ENCODE measurements at places on chromosomes 4 and X. TPM values are rescaled to one million over a fixed set of nuclear protein-coding genes. Genes with fewer than 3 reads are reported as not detected.

The EPGN gene
- under 0.01 TPM for total RNA-seq

The ADH1B gene
- total RNA-seq, result under 0.01 TPM

The CSAG2 gene
- total RNA-seq, result not detected

The NKX3-2 gene
- not detected for total RNA-seq

- no peak for DNase-seq
These were observed 320.3 kb downstream of the STK32B start for GRCh38 chr4:5371415-5372190.

- DNase-seq, result no peak
These were observed 54.1 kb downstream of the SYTL5 start for GRCh38 chrX:38060331-38060878.

DNA sequence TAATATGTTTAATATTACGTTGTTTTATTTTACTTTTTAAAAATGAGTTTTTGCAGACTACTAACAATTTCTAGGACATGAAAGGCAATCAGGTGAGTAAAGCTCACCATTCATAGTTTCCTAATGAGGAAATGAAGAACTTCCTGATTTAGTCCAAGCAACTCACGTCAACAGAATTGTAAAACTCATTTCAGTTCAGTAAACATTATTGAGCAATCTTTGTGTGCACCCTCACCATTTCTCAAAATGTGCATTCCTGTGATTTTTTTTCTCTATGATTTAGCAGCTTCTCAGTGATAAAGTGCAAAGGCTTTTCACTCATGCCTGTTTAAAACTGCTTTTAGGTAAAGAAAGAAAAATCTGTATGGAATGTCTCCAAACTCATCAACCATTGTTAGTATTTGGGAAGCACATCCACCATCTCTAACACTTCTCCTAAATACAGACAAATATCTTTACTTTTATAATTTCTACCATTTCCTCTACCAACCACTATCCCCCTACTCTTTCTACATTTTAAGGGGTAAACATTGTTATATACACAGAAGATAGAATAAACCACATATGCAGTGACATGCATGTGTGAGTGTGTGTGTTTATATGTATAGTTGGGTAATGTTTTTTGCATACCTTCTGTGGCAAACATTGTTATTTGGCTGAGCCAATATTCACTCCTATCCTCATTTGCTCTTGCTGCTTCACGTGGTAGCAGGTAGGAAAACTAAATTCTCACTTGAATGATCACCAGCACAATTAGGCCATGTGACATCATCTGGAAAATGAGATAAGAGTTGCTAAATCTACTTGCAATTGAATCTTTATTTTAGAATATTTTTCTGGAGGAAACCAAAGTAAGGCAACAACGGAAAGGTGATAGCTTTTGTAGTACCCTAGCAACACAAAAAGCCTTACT, 54.7 kb upstream of the PRDM8 start:
- no peak for DNase-seq

DNA sequence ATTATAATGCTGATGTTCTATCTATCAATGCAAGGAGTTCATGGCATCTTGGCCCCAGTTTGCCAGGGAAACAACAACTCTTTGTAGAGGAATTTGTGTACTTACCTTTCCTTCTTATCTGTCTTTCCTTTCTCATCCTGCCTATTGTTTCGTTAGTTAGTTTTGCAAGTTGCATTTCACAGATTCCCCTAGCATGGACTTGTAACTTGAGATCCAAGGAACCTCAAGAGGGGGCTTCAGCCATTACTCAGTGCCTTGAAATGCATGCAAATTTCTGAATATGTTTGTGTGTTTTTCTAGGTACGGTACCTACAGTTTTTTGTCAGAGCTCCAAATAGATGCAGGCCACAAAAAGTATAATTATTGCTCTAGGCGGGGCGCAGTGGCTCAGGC, 203.6 kb downstream of the LDB2 start:
- no peak for DNase-seq

DNA sequence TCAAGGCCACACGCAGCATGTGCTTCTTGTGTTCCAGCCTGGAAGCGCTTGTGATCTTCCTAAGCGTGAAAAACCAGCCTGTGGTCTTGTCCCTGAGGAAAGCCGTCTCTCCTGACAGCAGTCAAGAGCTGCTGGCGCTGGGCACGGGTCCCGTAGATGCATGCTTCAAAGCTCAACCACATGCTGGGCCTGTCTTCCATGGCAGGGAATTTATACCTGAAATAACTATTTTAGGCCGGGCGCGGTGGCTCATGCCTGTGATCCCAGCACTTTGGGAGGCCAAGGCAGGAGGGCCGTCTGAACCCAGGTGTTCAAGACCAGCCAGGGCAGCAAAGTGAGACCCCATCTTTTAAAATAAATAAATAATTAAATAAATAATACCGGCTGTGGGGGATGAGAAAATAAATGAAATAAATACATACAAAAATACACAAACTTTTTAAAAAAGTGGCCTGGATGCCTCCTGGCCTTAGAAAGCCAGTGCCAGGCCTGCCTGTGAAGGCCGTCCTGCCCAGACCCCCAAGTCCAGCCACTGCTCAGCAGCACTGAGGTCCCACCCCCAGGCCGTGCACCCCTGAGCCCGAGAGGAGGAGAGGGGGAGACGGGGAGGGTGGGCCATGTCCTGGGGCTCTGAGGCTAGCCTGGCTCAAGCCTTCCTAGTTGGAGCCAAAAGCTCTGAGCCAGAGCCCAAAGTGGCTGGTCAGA, 10.4 kb downstream of the LRPAP1 start:
- no peak for DNase-seq

DNA sequence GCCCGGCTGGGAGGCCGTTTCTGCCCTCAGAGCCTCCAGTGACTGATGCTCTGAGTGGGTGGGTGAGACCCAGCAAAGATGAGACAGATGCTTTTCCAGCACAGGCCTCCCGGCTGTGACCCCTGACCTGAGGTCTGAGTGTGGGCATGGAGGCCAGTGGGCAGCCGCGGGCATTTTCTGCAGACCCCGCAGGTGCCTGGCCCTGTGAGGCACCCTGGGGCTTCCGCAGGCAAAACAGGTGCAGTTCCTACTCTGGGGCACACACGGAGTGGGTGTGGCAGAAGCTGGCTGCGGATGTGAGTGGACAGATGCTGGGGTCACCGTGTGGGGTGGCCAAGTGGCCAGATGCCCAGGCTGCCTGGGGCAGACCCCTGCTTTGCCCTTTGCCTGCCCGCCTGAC, 14.8 kb downstream of the HTRA3 start:
- DNase-seq, result no peak

All from hematopoietic multipotent progenitor cell (in vitro differentiated cells).